Transverse colon (tissue), 4 donors: ENCODE measurements at places on chromosomes 12 and 14.
A peak's percentile ranks its signal among the peaks of the same experiment; 100 is the strongest.

DNA sequence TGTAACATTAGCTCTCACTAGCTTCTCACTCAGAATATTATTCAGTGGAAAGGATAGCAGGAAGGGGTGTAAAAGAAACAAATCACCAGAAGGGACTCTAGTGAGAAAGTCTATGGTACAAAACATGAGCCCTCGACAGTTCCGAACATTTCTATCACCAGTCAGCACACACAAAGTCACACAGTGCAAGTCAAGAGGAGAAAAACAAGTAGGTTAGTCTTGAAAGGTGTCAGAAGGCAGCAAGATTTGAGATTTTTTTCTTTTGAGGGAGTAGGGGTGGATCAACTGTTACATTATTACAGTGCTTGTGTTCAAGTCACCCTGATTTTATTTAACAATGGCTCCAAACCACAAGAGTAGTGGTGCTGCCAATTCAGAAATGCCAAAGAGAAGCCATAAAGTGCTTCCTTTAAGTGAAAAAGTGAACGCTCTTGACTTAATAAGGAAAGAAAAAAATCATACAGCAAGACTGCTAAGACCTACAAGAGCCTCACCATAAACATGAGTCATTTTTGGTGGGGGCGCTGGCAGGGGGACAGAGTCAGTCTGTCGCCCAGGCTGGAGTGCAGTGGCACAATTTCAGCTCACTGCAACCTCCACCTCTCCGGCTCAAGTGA is 42.3 kb downstream of the GNS start:
- no peak overlapping the region for H3K4me3 ChIP-seq
- no peaks in the 10 kb centered on the region for H3K36me3 ChIP-seq
- H3K27me3 ChIP-seq = no peaks in the 10 kb centered on the region
- H3K27ac ChIP-seq = no peak overlapping the region
- DNase-seq = no peak
- H3K4me1 ChIP-seq = no peaks in the 10 kb centered on the region

- H3K36me3 ChIP-seq = no peaks in the 10 kb centered on the region
- H3K27ac ChIP-seq = peak overlapping the region; percentile 63
- peaks cover 20% of the 10 kb centered on the region for H3K27me3 ChIP-seq
- peak; percentile 64 for DNase-seq
- H3K4me1 ChIP-seq = peaks cover 28% of the 10 kb centered on the region
Observed at GRCh38 chr12:7130701-7131501, 730 bp downstream of the CLSTN3 start.

GRCh38 chr12:1876086-1876485 is 42.4 kb downstream of the CACNA2D4 start:
- DNase-seq = no peak
- no peak overlapping the region for H3K4me3 ChIP-seq
- no peak overlapping the region for H3K27ac ChIP-seq
- no peaks in the 10 kb centered on the region for H3K27me3 ChIP-seq
- no peaks in the 10 kb centered on the region for H3K36me3 ChIP-seq
- H3K4me1 ChIP-seq = no peaks in the 10 kb centered on the region

- no peak overlapping the region for H3K4me3 ChIP-seq
- H3K27me3 ChIP-seq = peaks cover 11% of the 10 kb centered on the region
- H3K36me3 ChIP-seq = no peaks in the 10 kb centered on the region
- H3K4me1 ChIP-seq = no peaks in the 10 kb centered on the region
Observed at GRCh38 chr12:125284945-125285685, 219.9 kb downstream of the AACS start.

- no peak overlapping the region for H3K27ac ChIP-seq
- no peak overlapping the region for H3K4me3 ChIP-seq
- H3K36me3 ChIP-seq = no peaks in the 10 kb centered on the region
- no peak for DNase-seq
Observed at GRCh38 chr14:92863286-92864080, 59.5 kb upstream of the CHGA start.
